ENCODE measurements at places on chromosomes 12 and 14. TPM values are rescaled to one million over a fixed set of nuclear protein-coding genes. Genes with fewer than 3 reads are reported as not detected.

The TMEM19 gene
- 54.4 TPM for total RNA-seq

- no peak for DNase-seq
Observed at GRCh38 chr12:93019975-93020630, 91.0 kb upstream of the EEA1 start.

DNA sequence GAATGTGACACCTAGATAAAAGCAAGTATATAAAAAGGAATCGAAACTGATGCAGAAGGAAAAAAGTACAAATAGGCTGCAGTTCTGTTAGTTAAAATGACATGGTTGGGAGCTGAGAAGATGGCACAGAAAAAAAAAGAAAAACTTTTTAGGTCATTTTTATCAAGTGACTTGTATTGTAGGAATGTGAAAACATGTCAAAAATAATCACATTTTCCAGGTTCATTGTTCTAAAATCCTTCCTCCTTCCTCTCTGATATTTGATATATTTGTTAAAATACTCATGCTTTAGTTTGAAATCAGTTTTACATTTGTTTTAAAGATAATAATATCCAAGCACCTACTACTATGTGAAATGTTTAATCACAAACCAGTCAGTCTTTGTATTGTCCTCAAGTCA lies 507.9 kb downstream of the PRKD1 start:
- no peak for DNase-seq

GRCh38 chr12:45629292-45629691 lies 100.2 kb upstream of the ARID2 start:
- DNase-seq, result no peak

The KLHDC1 gene
- 1.3 TPM for total RNA-seq

The KCNH5 gene
- not detected for total RNA-seq

- peak; percentile 63 for DNase-seq
Observed at GRCh38 chr14:94548999-94549985, 11.9 kb upstream of the SERPINA4 start.

The RNASE7 gene
- total RNA-seq, result not detected

The GYS2 gene
- not detected for total RNA-seq

DNA sequence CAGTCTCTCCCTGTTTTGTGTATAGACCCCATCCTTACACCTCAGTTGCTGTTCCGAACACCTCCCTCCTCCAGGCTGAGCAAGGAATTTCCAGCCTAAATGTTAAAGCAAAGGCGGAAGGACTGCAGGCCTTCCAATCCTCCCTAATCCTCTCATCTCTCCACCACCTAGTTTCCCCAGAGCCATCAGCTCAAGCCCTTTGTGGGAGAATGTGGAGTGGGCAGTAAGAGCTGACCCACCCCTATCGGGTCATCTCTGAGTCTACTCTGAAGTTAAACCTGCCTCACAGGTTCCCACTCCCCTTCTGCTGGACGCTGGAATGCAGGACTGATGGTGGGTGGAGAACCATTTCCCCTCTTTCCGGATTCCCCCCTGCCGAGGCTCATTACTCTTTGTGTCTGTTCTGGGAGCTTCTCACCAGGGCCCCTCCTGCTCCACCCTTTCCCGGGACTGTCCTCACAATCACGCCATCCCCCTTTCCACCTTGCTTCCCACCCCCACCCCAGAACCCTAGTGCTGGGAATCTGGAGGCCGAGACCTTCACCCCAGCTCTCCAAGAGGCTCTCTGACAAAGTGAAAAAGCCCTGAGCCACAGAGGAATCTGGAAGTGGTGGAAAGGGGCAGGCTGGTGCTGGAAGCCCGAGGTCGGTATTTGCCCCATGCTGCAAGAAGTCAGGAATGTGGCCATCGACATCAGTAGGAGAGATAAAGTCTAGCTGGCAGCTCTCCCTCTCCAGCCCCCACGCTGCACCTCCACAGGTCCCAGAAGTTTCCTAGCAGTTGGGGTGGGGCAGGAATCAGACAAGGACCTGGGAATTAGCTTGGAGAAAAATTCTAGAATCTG lies 3.3 kb upstream of the KRT18 start:
- DNase-seq, result no peak

DNA sequence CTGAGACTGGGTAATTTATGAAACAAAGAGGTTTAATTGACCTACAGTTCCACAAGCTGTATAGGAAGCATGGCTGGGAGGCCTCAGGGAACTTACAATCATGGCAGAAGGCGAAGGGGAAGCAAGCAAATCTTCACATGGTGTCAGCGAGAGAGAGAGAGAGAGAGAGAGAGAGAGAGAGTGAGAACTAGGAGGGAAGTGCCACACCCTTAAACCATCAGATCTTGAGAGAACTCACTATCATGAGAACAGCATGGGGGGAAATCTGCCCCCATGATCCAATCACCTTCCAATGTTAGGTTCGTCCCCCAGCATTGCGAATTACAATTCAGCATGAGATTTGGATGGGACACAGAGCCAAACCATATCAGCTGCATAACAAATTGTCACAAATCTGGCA lies 96.7 kb downstream of the CHST11 start:
- DNase-seq, result no peak

GRCh38 chr14:54669721-54670561 lies 103.0 kb downstream of the SAMD4A start:
- peak; percentile 52 for DNase-seq

DNA sequence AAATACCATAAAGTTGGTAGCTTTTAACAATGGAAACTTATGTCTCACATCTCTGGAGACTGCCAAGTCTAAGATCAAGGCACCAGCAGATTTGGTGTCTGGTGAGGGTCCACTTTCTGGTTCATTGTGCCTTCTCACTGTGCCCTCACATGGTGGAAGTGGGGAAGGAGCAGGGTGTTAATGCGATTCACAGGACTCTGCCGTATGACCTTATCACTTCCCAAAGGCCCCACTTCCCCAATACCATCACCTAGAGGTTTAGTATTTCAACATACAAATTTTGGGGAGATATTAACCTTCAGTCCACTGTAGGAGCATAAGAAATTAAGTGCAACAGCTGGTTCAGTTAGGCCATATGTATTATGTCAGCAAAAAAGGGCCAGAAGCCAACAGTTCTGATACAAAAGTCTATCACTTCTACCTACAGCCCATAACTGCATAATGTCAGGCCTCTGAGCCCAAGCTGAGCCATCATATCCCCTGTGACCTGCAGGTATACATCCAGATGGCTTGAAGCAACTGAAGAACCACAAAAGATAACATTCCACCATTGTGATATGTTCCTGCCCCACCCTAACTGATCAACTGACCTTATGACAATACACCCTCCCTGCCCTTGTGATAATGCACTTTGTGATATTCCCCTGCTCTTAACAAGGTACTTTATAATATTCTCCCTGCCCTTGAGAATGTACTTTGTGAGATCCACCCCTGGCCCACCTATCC lies 24.7 kb downstream of the DDHD1 start:
- no peak for DNase-seq

GRCh38 chr12:66190519-66191370 lies 1.7 kb downstream of the IRAK3 start:
- DNase-seq, result peak; percentile 29

GRCh38 chr12:120264904-120265472 lies 542 bp downstream of the PXN start:
- no peak for DNase-seq

DNA sequence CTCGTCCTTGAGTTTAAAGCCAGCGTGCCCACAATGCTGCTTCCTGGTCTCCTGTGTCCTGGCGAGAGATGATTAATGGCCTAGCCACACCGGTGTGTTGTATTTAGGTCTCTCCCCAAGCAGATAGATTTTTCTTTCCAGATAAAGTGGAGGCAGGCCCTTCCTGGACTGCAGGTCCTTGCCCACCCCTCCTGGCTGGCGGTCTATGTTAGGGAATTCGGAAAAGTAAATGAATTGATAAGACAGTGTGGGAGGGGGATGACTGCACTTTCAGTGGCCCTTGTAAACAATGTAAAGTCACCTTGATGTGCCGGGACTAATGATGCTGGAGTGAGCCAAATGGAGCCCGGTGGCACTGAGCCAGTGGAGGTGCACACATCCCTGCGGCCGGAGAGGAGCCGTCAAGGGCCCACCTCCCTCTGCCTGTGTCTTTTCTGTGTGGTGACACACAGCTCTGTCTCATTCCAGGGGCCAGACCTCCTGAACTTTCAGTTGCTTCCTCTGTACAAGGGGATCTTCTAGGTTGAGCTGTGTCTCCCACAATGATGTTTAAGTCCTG lies 70.6 kb upstream of the ESRRB start:
- DNase-seq, result no peak

DNA sequence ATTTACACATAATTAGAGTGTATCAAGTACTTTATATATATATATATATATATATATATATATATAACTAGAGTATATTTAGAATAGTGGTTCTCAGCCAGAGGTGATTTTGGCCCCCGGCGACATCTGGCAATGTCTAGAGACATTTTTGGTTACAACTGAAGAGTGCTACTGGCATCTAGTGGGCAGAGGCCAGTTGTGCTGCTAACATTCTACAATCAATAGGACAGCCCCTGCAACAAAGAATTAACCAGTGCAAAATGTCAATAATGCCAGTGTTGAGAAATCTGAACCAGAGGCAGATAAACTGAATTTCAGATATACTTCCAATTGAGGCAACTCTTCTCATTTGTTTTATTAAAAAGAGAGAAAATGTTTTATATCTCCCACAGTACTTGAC lies 8.9 kb downstream of the GTF2A1 start:
- DNase-seq, result no peak

GRCh38 chr14:64191756-64192155 lies 102.4 kb downstream of the ESR2 start:
- DNase-seq, result peak; percentile 64

DNA sequence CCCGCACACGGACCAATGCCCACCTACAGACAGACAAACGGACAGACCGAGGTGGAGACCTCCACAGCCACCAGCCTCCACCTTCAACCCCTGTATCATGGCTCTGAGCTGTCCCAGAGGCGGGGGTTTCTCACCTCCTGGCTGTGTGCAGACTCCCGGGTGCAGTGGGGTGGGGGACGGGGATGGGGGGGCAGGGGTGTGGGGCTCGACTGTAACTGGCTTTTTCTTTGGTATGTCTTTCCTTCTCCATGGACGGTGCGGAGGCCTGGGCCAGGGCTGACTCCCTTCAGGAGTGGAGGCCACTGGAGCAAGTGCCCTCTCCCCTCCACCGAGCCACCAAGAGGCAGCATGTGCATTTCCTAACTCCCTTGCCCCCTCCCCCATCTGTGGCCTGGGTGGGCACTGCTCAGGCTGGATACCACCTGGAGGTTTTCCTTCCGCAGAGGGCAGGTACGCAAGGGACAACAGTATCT lies 122.6 kb downstream of the ESRRB start:
- DNase-seq, result no peak

The KRT75 gene
- not detected for total RNA-seq

DNA sequence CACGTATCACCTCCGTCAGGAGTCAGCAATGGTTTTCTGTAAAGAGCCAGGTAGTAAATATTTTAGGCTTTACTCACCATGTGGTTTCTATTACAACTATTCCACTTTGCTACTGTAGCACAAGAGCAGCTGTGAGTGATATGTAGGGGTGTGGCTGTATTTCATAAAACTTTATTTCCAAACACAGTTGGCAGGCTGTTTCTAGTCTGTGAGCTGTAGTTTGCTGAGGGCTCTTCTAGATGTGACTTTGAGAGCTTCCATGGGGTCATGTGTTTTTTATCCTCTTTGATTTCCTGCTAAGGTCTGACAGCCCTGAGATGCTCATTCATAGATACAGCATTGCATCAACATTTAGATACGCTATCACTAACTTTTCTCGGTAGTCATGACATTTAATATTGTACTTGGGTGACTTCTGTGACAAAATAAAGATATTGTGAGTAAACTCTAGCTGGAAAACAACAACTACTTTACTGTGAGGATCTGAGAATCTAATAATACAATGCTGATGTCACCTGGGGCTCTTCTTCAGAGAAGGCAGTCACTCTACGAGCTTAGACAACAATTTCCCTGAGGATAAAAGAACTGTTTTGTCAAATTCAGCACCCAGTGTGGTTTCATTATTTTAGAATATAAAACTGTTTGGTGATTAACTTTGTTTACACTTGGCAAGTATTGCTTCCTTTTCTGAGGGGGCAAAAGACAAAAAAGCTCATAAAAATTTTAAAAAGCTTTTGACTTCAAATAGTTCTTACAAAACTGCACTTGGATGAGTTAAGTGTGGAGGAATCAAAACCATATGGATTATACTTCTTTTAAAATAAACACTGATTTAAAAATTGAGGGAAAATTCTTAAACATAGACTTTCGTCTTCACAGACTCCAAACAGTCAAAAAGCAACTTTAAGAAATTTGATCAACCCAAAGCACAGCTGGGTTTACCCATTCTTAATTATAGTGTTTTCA lies 231.2 kb upstream of the DCN start:
- DNase-seq, result no peak

The BHLHE41 gene
- 69.1 TPM for total RNA-seq

The PGF gene
- 0.79 TPM for total RNA-seq

DNA sequence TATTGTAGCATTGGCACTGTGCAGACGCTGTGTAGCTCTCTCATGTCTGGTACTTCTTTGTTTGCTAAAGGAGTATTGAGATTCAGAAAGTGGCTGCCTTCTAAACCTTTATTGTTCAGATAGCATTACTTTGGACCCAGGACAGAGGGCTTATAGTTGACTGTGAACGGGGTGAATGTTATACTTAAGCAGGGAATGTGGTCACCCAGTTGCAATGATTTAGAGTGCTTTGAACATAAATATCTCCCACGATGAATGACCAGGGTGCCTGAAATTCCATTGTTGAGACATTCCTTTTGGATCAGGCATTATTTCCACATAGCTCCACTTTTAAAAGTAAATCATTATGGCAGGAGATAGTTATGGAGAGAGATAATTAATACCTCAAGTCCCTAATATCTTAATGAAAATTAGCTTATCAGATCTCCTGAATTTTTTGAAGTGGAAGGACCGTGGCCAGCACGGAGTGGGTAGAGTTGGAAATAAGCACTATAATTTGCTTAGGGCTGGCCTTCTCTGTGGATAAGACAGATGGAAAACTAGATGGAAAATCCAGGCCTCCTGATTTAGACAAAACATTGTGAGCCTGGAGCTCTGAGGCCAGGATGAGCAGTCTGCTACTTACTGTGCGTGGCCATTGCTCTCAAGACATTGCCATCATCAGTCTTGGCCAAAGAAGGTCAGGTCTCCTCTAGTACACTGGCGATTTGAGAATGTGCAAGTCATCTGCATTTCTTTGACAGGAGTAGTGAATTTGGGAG lies 114.5 kb downstream of the ETV6 start:
- peak; percentile 89 for DNase-seq

DNA sequence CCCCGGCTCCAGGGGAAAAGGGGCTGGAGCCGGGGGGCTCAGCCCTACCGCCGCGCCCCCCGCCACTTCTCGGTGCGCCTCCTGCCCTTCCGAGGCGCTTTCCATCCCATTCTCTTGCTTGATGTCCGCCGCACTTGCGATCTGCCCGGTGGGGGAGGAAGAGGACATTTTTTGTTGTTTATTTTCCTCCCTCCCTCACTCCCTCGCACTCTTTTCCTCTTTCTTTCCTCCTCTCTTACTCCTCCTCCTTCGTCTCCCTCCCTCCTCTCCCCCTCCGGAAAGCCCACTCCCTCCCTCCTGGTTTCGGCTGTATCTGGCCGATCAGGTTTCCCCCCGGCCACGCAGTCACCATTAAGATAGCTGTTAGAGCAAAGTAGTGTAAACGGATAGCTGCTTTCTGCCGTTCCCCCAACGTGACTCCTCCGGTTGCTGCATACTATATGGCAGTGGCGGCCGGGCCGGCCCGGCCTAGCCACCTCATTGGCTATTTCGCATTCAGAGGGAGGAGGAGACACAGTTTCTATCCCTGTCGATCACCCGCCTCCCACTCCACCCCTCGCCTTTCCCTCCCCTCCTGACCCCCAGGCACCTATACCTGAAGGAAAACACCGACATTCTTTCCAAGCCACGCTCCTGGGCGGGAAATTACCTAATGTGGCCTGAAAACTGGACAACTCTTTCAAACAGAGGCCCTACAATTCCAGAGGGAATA lies at the start of gene SIX4:
TSS of gene SIX4 (minus strand) at position 445 of the 712 bp plus-strand sequence. CDS start at position 168, 277 bp downstream.
- DNase-seq, result peak; percentile 70

GRCh38 chr14:24887623-24888304 lies 162.2 kb downstream of the STXBP6 start:
- DNase-seq, result no peak

Data from SJSA1 (cell line).